ENCODE measurements at places on chromosomes 11 and 22.

- H3K4me1 ChIP-seq = peaks cover 8% of the 10 kb centered on the region
- peaks cover 35% of the 10 kb centered on the region for H3K27me3 ChIP-seq
- no peak overlapping the region for H3K27ac ChIP-seq
- no peaks in the 10 kb centered on the region for H3K36me3 ChIP-seq
Measured at GRCh38 chr22:48089601-48090331, 1327.3 kb downstream of the TBC1D22A start.

- DNase-seq = no peak
- H3K4me3 ChIP-seq = peak overlapping the region; percentile 14
- no peaks in the 10 kb centered on the region for H3K36me3 ChIP-seq
- no peak overlapping the region for H3K27ac ChIP-seq
Measured at GRCh38 chr11:72642043-72642883, 32.0 kb downstream of the PDE2A start.

GRCh38 chr11:44356351-44356750, 46.4 kb upstream of the ALX4 start:
- no peak overlapping the region for H3K4me3 ChIP-seq
- DNase-seq = no peak
- H3K27ac ChIP-seq = no peak overlapping the region

DNA sequence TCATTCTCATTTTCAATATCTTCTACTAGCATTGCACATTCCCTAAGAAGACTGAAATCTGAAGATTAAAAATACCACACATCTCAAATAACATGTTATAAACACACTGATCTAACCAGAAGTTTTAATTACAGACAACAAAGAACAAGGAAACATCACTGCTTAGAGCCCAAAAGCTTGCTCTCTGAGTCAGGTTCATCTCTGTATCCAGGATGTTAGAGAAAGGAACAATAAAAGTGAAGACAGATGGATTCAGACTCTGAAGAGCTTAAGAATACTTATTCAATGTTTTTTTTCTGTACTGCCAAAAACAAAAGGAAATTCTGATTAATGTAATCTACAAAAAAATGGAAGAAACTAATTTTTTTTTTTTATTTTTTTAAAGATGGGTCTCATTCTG, 16.5 kb downstream of the RDX start:
- no peak overlapping the region for H3K4me3 ChIP-seq
- no peak for DNase-seq
- H3K36me3 ChIP-seq = peaks cover 31% of the 10 kb centered on the region
- peaks cover 11% of the 10 kb centered on the region for H3K4me1 ChIP-seq
- H3K27me3 ChIP-seq = no peaks in the 10 kb centered on the region

- no peak overlapping the region for H3K4me3 ChIP-seq
- H3K27ac ChIP-seq = no peak overlapping the region
- peaks cover 35% of the 10 kb centered on the region for H3K4me1 ChIP-seq
- peaks cover 42% of the 10 kb centered on the region for H3K36me3 ChIP-seq
- DNase-seq = no peak
- H3K27me3 ChIP-seq = no peaks in the 10 kb centered on the region
Measured at GRCh38 chr22:36478966-36479365, 2.5 kb downstream of the TXN2 start.

DNA sequence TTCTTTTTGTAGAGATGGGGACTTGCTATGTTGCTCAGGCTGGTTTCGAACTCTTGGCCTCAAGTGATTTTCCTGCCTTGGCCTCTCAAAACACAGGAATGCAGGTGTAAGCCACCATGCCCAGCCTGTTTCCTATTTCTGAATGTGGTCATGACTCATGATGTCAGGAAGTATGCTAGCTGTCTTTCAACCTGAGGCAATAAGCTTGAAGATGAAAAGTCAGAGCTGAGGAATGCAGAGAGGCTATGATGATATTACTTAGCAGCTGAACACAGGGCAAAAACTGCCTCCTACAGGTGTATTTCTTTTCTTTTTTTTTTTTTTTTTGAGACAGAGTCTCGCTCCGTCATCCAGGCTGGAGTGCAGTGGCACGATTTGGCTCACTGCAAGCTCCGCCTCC, 9.0 kb upstream of the NUCB2 start:
- peaks cover 26% of the 10 kb centered on the region for H3K4me1 ChIP-seq
- H3K4me3 ChIP-seq = no peak overlapping the region
- no peaks in the 10 kb centered on the region for H3K36me3 ChIP-seq
- peaks cover 28% of the 10 kb centered on the region for H3K27me3 ChIP-seq
- peak; percentile 14 for DNase-seq

DNA sequence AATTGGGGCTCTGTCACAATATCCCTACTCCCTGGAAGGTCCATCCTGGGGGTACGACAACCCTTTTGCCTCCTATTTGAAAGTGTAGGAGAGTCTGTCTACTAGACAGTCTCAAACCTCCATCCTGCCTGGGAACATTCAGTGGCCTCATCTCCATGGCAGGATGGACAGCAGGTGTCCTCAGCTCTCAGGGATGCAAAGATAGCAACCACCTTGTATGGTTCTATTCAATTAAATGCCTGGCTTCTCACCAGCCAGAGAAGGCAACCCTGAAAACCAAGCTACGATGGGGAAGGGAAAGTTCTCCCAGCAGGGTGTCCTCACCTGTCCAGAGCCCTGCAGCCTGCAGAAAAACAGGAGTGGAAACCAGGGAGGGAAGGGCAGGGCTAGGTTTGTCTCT, 164.9 kb downstream of the MIAT start:
- H3K4me1 ChIP-seq = no peaks in the 10 kb centered on the region
- no peak overlapping the region for H3K4me3 ChIP-seq
- no peaks in the 10 kb centered on the region for H3K27me3 ChIP-seq
- H3K27ac ChIP-seq = no peak overlapping the region
- no peak for DNase-seq

- H3K27me3 ChIP-seq = no peaks in the 10 kb centered on the region
- no peak for DNase-seq
- peaks cover 63% of the 10 kb centered on the region for H3K4me1 ChIP-seq
- H3K4me3 ChIP-seq = no peak overlapping the region
- peaks cover 14% of the 10 kb centered on the region for H3K36me3 ChIP-seq
Measured at GRCh38 chr11:121372028-121372427, 79.5 kb downstream of the SC5D start.

- no peak overlapping the region for H3K4me3 ChIP-seq
- no peak for DNase-seq
- H3K27me3 ChIP-seq = no peaks in the 10 kb centered on the region
- H3K27ac ChIP-seq = no peak overlapping the region
Measured at GRCh38 chr11:108516125-108516524, 17.9 kb upstream of the POGLUT3 start.

GRCh38 chr22:48045369-48045768, 1282.9 kb downstream of the TBC1D22A start:
- H3K27ac ChIP-seq = no peak overlapping the region
- no peaks in the 10 kb centered on the region for H3K36me3 ChIP-seq
- H3K27me3 ChIP-seq = peaks cover 20% of the 10 kb centered on the region
- H3K4me1 ChIP-seq = peaks cover 7% of the 10 kb centered on the region

DNA sequence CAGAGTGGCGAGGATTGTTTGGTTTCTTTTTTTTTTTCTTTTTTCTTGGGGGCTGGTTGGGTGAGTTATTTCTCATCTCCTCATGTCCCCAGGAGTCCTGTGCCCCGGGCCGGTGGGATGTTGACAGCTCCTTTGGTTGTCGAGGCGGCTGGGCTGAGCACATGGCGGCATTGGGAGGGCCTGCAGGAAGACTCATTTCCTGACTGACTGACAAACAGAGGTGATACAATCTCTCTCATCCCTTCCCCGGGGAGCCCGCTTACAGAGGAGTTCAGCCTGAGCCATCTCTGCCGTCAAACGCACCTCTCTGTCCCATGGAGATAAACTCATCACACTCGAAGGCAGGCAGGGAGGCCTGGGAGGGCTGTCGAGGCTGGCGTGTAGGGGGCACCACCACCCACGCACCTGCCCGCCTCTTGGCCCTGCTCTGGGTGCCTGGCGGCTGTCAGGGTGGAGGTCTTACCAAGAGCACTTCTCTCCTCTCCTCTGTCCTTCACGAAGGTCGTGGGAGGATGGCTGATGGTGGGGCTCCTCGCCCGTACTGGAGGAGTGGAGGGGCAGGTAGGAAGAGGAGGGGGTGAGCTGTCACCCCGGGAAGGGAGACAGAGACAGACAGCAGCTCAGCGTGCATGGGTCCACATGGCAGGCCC, 60.0 kb upstream of the NECTIN1 start:
- H3K27ac ChIP-seq = no peak overlapping the region
- no peak overlapping the region for H3K4me3 ChIP-seq
- no peaks in the 10 kb centered on the region for H3K4me1 ChIP-seq

DNA sequence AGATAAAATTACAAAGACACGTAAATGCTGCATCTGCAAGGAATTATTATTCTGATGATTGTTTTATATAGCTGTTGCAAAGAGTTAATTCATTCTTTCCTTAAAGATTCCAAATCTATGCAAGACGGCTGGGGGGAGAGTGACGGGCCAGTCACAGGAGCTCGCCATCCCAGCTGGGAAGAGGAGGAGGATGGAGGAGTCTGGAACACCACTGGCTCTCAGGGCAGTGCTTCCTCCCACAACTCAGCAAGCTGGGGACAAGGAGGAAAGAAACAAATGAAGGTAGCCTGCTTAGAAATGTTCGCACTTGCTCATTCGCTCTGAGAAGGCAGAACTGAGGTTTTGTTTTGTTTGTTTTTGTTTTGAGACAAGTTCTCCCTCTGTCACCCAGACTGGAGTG, 73.0 kb upstream of the ADSL start:
- H3K27ac ChIP-seq = no peak overlapping the region
- H3K36me3 ChIP-seq = peaks cover 54% of the 10 kb centered on the region
- no peak overlapping the region for H3K4me3 ChIP-seq
- no peak for DNase-seq
- peaks cover 45% of the 10 kb centered on the region for H3K4me1 ChIP-seq

GRCh38 chr11:111836721-111837120, 34.7 kb downstream of the ALG9 start:
- H3K27me3 ChIP-seq = no peaks in the 10 kb centered on the region
- peak overlapping the region; percentile 61 for H3K27ac ChIP-seq
- peaks cover 15% of the 10 kb centered on the region for H3K4me1 ChIP-seq
- H3K4me3 ChIP-seq = no peak overlapping the region
- H3K36me3 ChIP-seq = peaks cover 20% of the 10 kb centered on the region
- DNase-seq = no peak

DNA sequence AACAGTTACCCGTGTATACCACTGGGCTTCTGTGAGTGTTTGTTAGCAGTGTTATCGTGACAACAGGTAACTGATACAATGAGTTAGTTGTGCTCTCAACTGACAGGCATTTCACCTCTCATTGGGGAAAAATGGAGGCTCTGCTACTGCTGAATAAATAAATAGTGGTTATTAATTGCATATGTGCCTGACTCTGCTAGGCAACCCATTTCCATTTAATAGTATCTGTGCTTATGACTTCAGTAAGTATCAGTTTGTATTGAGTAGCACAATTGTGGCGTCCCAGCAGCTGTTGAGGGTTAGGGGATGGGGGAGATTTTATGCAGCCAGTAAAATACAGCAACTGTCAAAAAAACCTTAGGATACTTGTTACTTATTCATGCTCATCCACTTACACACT, 123.4 kb upstream of the SEZ6L start:
- no peak overlapping the region for H3K27ac ChIP-seq
- no peak overlapping the region for H3K4me3 ChIP-seq
- H3K4me1 ChIP-seq = no peaks in the 10 kb centered on the region

DNA sequence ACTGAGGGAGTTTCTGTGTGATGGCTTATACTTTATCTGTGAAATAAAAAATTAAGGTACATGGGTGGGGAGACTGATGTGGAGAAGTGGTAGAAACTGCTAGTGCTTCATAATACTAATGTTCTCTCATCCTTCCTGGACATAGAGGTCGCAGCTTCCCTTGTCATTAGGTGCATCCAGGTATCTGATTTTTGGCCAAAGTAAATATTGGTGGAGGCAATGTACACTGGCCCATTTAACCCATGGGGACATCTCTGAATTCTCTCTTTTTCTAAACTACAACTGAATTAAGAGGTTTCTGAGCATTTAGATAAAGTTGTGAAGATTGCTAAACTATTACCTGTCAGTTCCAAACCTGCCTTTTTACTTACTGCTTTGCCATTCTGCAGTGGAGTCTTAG, 140.9 kb upstream of the CHORDC1 start:
- no peaks in the 10 kb centered on the region for H3K36me3 ChIP-seq
- no peak for DNase-seq
- no peak overlapping the region for H3K27ac ChIP-seq
- no peaks in the 10 kb centered on the region for H3K27me3 ChIP-seq
- H3K4me3 ChIP-seq = no peak overlapping the region
- no peaks in the 10 kb centered on the region for H3K4me1 ChIP-seq

All from activated CD4-positive, alpha-beta T cell treated with anti-CD3 and anti-CD28 coated beads, Interleukin-2, amount 10 ng/mL, durations not matched to agents 7 days and 5 days (primary cell).